Placental pericyte (primary cell): ENCODE measurements at places on chromosomes 13 and 19. TPM values are rescaled to one million over a fixed set of nuclear protein-coding genes. Genes with fewer than 3 reads are reported as not detected.

The CRX gene
- total RNA-seq: not detected in 2 replicates

The DIRAS1 gene
- 0.14 and 1.1 TPM in 2 replicates for total RNA-seq

The TNFSF9 gene
- 0.29 TPM in 1 of 2 replicates, not detected in the other for total RNA-seq

The EHD2 gene
- total RNA-seq: 112 and 162 TPM in 2 replicates

The GRK1 gene
- under 0.01 TPM in 1 of 2 replicates, not detected in the other for total RNA-seq

The FGF22 gene
- not detected in 2 replicates for total RNA-seq

The ZNF90 gene
- total RNA-seq: 0.88 and 1.4 TPM in 2 replicates

The CEACAM8 gene
- not detected in 2 replicates for total RNA-seq

The ACER1 gene
- total RNA-seq: not detected in 2 replicates

The DHDH gene
- 0.44 TPM in 1 of 2 replicates, not detected in the other for total RNA-seq

The ZNF569 gene
- 3.7 and 6.3 TPM in 2 replicates for total RNA-seq

The FAM83E gene
- 0.57 TPM in 1 of 2 replicates, not detected in the other for total RNA-seq

The ALG11 gene
- 28.5 and 34.4 TPM in 2 replicates for total RNA-seq

The MBD3L1 gene
- not detected in 2 replicates for total RNA-seq

The MCEMP1 gene
- not detected in 2 replicates for total RNA-seq

The EFNA2 gene
- total RNA-seq: not detected in 2 replicates

The CPB2 gene
- not detected in 2 replicates for total RNA-seq

The CCDC122 gene
- 3.7 and 4.7 TPM in 2 replicates for total RNA-seq

The KASH5 gene
- under 0.01 TPM in 1 of 2 replicates, not detected in the other for total RNA-seq

The ZNF701 gene
- 9.2 and 14.3 TPM in 2 replicates for total RNA-seq

The RYR1 gene
- under 0.01 TPM in 2 replicates for total RNA-seq

The FFAR1 gene
- total RNA-seq: not detected in 2 replicates

The PTPRH gene
- 4.9 and 46.0 TPM in 2 replicates for total RNA-seq

The CD37 gene
- not detected in 2 replicates for total RNA-seq

The CDX2 gene
- not detected in 2 replicates for total RNA-seq

The C19orf67 gene
- total RNA-seq: not detected in 2 replicates

The TMPRSS9 gene
- total RNA-seq: not detected in 2 replicates

The TMEM38A gene
- 0.57 and 2.2 TPM in 2 replicates for total RNA-seq

The PSG1 gene
- 0.43 and 0.44 TPM in 2 replicates for total RNA-seq

The SHC2 gene
- total RNA-seq: 0.29 and 3.5 TPM in 2 replicates

The SIGLEC14 gene
- total RNA-seq: not detected in 2 replicates

The TLE2 gene
- total RNA-seq: 1.0 and 1.3 TPM in 2 replicates

The VAV1 gene
- total RNA-seq: not detected in 2 replicates

The DYRK1B gene
- total RNA-seq: 10.6 and 19.5 TPM in 2 replicates

The SULT2A1 gene
- not detected in 2 replicates for total RNA-seq

The C5AR2 gene
- 0.72 TPM in 1 of 2 replicates, not detected in the other for total RNA-seq

The ZMYM2 gene
- 48.6 and 49.1 TPM in 2 replicates for total RNA-seq

The ARL11 gene
- total RNA-seq: not detected in 2 replicates

The SERP2 gene
- 1.5 and 3.4 TPM in 2 replicates for total RNA-seq

The USE1 gene
- 15.2 and 52.7 TPM in 2 replicates for total RNA-seq

The TRPM4 gene
- 8.8 and 15.9 TPM in 2 replicates for total RNA-seq

The GPR183 gene
- total RNA-seq: 0.22 and 13.2 TPM in 2 replicates

The TIMM29 gene
- total RNA-seq: 24.9 and 41.7 TPM in 2 replicates

The CACNG6 gene
- total RNA-seq: 3.7 and 4.0 TPM in 2 replicates
